LHCN-M2 (cell line): ENCODE measurements at places on chromosomes 6 and 20. TPM values are rescaled to one million over a fixed set of nuclear protein-coding genes. Genes with fewer than 3 reads are reported as not detected.

DNA sequence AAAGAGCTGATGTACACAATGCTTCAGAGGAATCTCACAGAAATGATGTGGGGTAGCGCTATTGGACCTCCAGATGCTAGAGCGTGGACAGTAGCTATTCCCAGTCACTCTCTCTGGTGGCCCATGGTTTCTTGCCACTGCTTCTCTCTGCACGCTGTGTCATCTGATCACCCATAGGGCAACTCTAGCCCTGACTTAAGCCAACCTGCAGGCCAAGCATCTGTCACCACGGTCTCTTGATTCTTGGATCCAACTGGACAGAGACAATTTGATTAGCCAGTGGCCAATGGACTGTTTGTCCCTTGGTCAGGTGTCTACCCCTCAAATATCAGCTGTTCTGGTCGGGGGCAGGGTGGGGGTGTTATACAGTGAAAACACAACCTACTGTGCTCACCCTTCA lies 42.4 kb upstream of the TRAF3IP2 start:
- DNase-seq, result no peak

DNA sequence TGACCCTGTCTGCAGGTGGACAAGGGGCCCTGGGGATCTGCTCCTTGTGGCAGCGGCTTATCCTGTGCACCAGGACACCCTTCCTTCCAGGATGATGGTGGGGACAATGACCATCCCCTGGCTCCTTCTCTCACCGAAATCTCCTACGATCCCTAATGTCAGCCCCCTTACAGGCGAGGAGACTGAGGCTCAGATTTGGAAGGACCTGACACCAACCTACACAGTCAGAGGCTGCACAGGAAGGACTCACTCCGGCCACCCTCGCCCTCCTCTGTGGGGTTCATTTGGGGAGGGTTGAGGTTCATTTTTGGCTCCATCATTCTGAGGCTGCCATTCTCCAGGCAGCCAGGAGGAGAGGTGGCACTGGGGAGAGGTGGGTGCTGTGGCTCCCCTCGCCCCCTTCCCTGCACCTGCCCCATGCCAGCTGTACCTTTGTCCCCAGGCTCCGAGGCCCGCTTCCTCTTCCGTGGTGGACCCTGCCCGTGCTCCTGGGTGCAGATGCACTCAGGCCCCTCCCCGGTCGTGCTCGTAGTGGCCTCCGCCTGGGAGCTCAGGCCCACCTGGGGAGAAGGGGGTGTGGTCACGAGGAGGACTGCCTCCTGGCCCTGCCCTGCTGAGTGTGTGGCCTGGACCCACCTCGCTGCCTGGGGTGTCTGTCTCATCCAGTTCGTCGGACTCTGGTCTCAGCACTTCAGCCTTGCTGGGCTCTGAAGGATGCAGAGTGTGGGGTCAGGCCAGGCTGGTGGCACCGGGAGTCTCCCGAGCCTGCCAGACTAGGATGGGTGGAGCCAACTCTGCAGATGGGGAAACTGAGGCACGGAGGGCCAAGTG lies 5.3 kb upstream of the CABLES2 start:
- no peak for DNase-seq

The SLC9A8 gene
- total RNA-seq, result 7.2 and 8.5 TPM in 2 replicates

DNA sequence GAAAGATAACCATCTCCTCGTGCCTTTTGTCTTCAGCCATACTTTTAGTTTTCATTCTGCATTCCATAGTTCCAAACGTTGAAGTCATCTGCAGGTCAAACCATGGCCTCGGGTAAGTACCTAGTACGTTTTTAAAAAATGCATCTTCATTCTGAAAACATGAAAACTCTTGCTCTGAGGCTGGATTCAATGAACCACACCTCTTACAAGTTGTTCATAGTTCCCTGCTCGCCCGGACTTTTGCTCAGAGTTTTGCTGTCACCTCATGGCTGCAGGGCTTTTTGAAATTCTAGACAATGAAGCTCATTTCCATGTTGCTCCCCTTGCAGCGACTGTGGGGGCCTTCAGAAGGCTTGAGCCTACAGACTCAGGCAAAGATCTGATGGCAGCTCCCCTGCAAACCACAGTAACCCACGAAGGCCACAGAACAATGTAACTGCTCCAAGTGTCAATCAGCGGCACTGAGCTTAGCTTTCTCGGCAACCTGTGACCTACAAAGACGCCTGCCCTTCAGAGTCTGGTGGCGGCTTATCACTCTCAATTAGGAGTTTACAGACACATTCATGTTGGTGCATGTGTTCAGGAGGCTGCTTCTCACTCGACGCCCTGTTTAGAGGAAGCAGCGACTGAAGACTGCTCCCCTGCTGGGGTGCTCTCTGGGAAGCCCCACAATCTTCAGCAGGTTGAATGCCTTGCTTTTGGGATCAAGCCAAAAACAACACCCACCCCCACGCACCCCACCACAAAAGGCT lies 61.2 kb downstream of the FOXC1 start:
- no peak for DNase-seq

DNA sequence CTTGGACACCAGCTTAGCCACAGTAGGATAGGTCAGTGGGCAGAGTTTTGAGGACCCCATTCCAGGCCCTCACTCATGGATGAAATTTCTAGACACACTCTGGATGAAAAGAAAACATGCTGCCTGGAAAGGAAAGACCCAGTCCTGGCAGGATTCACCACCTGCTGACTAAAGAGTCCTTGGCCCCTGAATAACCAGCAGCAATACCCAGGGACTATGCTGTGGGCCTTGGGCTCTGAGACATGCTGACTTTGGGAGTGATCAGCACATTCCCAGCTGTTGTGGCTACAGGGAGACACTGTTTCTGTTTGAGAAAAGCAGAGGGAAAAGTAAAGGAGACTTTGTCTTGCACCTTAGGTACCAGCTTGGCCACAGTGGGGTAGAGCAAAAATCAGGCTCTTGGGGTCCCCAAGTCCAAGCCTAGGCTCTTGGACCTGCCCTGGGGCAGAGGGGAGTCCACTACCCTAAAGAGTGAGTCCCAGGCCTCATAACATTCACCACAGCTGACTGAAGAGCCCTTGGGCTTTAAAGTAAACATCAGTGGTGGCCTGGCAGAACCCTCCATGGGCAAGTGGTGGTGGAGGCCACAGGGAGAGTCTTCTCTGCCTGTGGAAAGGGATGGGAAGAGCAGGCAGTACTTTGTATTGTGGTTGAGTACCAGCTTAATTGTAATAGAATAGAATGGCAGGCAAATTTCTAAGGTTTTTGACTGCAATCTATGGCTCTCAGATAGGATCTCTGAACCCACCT lies 516.8 kb downstream of the BCKDHB start:
- peak; percentile 85 for DNase-seq

- no peak for DNase-seq
These were observed 398.9 kb downstream of the KIF16B start for GRCh38 chr20:16174311-16174710.

The HSPA1L gene
- 0.71 and 1.5 TPM in 2 replicates for total RNA-seq

- DNase-seq, result no peak
These were observed 28.7 kb downstream of the UBD start for GRCh38 chr6:29530671-29531310.

The IMPG1 gene
- total RNA-seq, result not detected in 2 replicates
